ENCODE measurements at places on chromosomes 16 and 17. TPM values are rescaled to one million over a fixed set of nuclear protein-coding genes. Genes with fewer than 3 reads are reported as not detected.

- DNase-seq = no peak
Observed at GRCh38 chr17:32759476-32759875, 117.4 kb downstream of the MYO1D start.

OR4D1 gene
- not detected for total RNA-seq

CCL8 gene
- 0.42 TPM for total RNA-seq

KIF19 gene
- 0.17 TPM for total RNA-seq

PHB1 gene
- total RNA-seq = 209 TPM

KIF1C gene
- 1,039 TPM for total RNA-seq

DNA sequence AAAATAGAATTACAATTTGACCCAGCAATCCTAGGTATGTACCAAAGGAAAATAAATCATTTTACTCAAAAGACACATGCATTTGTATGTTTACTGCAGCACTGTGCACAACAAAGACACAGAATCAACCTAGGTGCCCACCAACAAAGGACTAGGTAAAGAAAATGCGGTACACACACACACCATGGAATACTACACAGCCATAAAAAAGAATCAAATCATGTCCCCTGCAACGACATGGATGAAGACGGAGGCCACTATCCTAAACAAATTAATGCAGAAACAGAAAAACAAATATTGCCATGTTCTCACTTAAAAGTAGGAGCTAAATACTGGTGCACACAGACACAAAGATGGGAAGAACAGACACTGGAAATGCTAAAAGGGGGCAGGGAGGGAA lies 36.2 kb downstream of the BRD7 start:
- DNase-seq = no peak

DNA sequence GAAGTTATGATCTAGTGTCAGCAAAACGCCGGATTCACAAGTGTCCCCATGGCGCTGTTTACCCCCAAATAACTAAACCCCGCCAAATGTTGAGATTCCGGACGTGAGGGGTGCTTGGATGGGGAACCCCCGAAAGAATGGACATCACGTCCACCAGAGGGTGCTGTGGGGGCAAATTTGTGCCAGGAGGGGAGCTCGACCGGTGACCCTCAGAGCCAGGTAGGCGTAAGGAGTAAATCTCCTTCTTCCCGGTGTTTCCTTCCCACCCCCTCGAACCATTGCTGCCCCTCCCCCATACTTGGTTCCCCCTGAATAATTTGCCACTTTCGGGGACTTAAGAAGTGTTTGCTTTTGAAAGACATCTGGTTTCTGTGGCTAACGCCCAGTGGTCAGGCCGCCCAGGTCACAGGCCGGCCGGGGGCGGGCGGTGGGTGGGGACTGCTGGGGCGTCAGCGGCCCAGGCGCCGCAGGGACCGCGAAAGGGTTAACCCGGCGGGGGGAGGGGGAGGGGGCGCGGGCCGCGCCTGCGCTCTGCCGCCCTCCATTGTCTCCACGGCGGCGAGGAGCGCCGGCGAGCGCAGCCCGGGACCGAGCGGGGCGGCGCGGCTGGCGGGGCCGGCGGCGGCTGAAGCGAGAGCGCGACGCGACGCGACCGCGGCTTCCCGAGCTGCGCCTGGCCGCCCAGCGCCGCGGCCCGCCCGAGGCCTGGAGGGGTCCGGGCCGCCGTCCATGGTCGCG lies at the start of gene ZNRF1:
ZNRF1 (plus strand) TSS at position 544 of the 738 bp plus-strand sequence. CDS start 648 bp downstream, outside the sequence.
- DNase-seq = peak; percentile 87

GRCh38 chr17:57442914-57443571 lies 186.7 kb downstream of the MSI2 start:
- DNase-seq = peak; percentile 89

TBX21 gene
- 0.13 TPM for total RNA-seq

CD300C gene
- 0.43 TPM for total RNA-seq

GRCh38 chr17:58985971-58986370 lies 120.7 kb downstream of the TRIM37 start:
- no peak for DNase-seq

TMEM95 gene
- total RNA-seq = not detected

DNA sequence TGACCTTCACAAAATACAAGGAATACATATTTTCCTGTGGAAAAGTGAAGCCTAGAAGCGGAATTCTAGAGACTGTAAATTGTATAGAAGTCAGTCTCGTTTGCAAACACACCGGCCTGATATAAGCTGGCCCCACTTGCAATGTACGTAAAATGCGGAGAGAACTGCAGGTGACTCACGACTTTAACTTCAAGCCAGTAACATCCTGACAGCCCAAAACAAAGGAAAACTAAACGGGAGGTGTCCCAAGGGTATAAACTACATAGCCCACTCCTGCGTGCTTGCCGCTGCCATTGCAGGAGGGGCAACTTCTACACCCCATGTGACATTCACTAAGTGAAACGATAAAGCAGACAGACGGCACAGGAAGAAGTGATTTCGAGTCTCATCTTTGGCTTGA lies 101.6 kb downstream of the CYTH1 start:
- no peak for DNase-seq

DNA sequence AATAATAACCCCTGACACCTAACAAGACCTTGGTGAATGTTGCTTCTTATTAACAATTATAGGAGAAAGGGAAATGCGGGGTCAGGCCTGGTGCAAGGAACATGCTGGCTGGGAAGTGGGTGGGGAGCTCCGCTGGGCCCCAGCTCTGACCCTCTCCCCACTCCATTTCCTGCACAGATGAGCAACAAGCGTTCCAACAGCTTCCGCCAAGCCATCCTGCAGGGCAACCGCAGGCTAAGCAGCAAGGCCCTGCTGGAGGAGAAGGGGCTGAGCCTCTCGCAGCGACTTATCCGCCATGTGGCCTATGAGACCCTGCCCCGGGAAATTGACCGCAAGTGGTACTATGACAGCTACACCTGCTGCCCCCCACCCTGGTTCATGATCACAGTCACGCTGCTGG lies 23.0 kb downstream of the RHBDL3 start:
- DNase-seq = no peak

SERPINF2 gene
- 0.75 TPM for total RNA-seq

DNA sequence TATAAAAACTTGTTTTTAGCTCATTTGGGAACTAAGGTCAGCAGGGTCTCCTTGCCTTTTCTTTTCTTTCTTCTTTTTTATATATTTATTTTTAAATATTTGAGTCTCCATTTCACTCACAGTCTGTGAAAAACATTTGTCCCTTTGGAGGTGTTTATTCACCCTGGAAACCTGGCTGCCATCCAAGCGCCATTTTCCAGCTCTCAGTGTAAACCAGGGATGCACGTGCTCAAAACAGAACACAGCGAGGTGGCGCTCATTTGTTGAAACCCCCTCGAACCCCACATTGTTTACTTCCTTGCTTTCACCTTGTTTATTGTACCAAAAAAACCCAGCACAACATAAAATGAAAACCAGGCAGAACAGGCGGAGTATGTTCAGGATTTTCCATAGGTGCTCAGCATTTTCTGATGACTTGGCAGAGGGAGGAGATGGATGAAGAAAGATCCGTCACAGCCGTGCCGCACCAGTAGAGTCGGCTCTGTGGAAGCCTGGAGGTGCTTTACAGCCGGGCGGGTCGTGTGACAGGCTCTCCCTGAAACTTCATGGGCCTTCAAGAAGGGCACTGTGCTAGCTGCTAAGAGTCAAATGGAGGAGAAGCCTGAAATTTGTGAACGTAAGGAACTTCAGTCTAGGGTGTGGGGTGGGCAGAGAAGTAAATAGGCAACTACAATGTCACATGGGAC lies 284.4 kb downstream of the FOXL1 start:
- no peak for DNase-seq

GRCh38 chr17:6936370-6937028 lies 59.4 kb upstream of the ALOX12 start:
- no peak for DNase-seq

DNA sequence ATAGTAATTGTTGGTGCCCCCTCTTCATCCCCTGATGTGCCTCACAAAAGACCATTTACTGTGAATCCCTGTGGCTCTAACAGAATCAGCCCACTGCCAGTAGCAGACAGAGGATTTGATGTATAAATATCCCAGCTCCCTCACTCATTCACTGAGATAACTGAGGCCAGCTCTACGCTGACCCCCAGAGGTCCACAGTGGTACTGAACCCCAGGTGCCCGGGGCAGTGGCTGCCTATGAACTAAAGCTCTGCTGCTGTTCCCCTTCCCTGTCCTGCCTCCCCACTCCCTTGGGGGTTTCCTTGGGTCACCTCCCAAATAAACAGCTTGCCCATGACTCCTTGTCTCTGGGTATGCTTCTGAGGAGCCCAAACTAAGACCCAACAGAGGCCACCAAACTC lies 295.8 kb downstream of the FOXL1 start:
- no peak for DNase-seq

NOTUM gene
- 0.92 TPM for total RNA-seq

P2RX1 gene
- total RNA-seq = 0.94 TPM
